Cardiac muscle cell (in vitro differentiated cells and primary cell): ENCODE measurements at places on chromosomes 2 and 18.
A peak's percentile ranks its signal among the peaks of the same experiment; 100 is the strongest.

GRCh38 chr18:77220726-77221125, 28.9 kb upstream of the GALR1 start:
- no peak for DNase-seq

- no peak for DNase-seq
These were observed 47.5 kb downstream of the THUMPD2 start for GRCh38 chr2:39731546-39731945.

DNA sequence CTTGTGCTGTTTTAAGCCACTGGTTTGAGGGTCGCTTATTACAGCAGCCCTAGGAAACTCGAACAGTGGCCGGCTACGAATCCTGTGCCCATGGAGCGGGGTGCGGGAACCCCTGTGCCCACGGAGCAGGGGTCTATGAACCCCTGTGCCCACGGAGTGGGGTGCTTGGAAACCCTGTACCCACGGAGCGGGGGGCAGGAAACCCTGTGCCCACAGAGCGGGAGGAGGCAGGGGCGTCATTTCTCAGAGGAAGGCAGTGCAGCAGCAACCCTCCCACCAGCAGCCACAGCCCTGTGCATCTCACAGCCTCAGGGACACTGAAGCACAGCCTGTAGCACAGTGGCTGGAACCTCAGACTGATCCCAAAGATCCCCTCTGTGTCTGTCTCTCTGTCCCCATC, 34.2 kb upstream of the GPC1 start:
- no peak for DNase-seq

- DNase-seq = no peak
These were observed 22.5 kb downstream of the LPIN1 start for GRCh38 chr2:11768946-11769345.

DNA sequence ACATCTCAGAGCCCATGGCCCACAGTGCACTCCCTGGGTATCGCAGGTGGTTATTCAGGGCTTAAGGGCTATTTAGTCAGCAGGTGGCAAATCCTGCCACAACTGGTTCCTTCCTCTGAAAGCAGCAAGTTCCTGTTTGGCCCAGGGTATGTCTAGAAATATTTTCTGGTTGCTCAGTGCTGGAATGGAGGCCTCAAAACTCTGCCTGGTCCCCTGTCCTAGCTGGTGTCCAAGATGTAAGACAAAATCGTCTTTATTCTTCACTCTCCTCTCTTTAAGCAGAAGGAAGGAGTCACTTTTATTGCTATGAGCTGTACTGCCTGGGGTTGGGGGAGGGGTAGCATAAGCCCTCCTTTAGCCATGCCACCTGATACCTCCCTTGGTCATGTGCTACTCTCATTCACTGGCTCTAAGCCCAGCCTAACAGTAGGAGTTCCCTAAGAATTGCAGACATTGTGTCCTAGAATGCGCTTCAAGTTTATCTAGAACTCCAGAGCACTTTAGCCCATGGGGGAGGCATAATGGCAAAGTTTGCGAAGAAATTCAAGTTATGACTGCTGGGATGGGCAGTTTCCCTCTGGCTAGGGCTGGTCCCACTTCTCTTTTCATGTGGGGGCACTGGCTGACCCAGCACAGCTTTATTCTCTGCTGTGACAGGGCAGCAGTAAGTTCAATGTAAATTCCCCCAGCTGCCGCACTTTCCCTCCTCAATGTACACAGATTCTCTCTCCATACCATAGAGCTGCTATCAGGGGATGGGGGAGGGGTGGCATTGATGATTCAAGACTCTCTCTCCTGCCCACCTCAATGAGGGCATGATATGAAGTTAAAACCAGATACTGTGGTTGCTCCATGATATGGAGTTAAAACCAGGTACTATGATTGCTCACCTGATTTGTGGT, 27.1 kb upstream of the CWC22 start:
- DNase-seq = peak; percentile 28

DNA sequence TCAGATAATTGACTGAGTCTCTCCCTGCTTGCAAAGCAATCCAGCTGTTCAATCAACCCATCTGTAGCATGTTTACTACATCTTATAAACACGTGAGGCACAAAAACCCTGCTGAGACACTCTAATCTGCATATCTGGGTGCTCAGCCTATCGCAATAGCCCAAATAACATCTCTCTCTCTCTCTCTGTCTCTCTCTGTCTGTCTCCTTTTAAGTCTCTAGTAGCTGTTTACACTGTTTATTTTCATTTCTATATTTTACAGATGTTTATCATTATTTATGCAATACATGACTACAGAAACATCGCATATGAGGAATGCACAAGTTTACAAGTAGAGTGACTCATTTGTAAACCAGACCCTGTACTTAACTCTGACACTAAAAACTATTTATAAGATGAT, 422.1 kb upstream of the DSEL start:
- no peak for DNase-seq

DNA sequence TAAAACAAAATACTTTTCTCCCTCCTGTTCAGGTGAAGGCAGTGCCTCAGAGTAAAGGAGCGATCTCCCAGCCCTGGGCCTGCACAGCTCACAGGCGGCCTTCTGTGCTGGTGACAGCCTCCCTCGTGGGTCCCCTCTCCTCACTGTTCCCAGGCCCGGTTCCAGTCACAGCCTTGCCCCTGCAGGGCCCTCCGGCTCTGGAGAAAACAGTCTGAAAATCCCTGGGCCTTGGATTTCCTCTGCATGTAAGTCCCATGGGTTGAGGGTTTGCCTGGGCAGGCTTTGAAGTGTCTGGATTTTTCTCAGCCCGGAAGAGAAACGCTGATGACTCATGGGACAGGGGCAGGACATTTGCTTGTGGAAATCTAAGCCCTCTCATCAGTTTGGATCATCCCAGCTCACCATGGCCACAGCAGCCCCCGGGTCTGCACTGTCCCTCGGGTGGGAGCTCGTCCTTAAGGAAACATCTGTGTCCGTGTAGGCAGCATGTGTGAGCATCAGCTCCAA, 186.1 kb upstream of the RAB12 start:
- peak; percentile 69 for DNase-seq

DNA sequence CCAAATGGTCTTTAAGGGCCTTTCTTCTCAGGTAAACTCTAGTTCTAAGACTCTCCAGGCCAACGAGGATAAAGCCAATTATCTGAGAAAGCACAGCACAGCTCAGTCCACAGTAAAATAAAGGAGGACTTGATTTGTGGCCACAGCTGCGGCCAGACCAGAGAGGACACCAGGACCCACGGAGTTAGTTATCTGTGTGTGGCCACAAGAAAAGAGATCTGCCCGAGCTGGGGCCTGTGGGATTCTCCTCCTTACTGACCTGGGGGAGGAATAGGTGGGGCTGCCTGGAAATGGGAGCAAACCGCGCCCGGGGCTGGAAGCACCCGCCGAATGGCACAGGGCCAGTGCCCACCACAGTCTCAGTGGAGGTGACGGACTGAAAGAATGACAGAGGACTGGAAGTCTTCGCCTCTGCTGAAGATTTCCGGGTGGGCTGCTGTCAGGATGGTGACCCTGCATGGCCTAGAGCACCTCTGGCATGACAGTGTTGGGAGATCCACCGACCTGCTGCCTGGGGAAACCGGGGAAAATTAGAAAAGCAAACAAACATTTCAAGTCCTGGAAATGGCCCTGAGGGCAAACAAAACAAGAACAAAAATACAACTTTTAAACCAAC, 13.3 kb downstream of the PROC start:
- no peak for DNase-seq

DNA sequence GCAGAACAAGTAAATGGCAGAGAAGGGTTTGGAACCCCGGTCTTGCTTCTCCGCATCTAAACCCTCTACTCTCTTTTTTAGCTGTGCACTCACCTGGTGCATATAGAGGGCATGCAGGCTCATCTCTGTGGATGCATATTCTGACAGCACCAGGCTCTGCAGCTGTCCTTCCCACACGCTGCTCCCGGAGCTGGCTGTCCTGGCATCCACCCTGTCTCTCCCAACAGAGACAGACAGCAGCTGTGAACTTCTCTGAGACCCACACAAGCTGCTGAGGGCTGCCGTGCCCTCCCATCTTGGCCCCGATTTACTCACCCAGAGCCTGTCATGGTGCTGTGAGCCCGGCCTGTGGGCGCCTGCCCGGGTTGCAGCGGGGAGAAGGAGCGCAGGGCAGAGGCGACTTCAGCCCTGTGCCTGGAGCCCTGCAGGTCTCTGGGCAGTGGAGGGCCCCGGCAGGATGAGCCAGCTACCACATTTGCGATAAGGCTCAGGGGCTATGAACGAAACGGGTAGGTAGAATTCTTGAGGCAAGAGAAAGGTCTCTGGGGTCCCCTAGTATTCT, 3.3 kb upstream of the ABCB6 start:
- DNase-seq = no peak

- no peak for DNase-seq
These were observed 72.8 kb downstream of the EMILIN2 start for GRCh38 chr18:2919600-2919999.

- no peak for DNase-seq
These were observed 654.5 kb downstream of the RNF144A start for GRCh38 chr2:7571701-7572100.

- no peak for DNase-seq
These were observed 9.8 kb downstream of the GEN1 start for GRCh38 chr2:17763641-17764333.

- DNase-seq = no peak
These were observed 106.7 kb downstream of the FOXI3 start for GRCh38 chr2:88345842-88346241.

GRCh38 chr2:148645539-148646230, 1.1 kb downstream of the EPC2 start:
- peak; percentile 86 for DNase-seq

DNA sequence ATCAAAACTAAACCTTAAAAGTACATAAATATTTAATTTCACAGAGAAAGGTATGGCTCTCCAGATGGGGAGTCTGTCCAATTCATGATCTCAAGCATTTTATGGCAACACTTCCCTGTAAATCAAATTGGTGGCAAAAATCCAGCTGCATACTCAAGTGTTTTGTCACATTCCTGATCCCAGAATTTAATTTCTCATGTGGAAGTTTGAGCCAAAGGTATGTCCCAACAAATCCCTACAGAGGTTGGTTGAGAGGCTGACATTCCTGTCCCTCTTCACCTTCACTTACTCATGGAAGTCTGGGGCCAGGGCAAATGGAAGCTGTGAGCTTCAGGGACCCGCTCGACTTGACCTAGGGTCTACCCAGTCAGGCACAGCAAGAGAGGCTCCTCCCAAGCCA, 17.7 kb downstream of the KLF7 start:
- no peak for DNase-seq

DNA sequence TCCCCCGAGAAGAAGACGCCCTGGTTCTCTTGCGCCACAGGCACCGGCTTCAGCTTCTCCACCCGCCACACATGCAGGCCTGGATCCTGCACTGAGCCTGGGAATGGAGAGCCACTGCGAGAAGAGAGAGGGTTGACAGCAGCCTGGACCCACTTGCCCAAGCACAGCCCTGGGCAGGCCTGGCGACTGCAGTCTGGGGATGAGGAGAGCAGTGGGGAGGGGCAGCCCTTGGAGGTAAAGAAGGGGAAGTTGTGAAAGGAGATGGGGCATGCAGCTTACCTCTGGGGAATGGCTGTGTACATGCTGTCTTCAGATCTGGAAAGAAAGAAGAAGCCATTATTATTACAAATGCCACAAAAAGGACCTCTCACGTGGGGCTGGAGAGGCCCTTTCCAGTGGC, 8.3 kb downstream of the CAPG start:
- DNase-seq = no peak

DNA sequence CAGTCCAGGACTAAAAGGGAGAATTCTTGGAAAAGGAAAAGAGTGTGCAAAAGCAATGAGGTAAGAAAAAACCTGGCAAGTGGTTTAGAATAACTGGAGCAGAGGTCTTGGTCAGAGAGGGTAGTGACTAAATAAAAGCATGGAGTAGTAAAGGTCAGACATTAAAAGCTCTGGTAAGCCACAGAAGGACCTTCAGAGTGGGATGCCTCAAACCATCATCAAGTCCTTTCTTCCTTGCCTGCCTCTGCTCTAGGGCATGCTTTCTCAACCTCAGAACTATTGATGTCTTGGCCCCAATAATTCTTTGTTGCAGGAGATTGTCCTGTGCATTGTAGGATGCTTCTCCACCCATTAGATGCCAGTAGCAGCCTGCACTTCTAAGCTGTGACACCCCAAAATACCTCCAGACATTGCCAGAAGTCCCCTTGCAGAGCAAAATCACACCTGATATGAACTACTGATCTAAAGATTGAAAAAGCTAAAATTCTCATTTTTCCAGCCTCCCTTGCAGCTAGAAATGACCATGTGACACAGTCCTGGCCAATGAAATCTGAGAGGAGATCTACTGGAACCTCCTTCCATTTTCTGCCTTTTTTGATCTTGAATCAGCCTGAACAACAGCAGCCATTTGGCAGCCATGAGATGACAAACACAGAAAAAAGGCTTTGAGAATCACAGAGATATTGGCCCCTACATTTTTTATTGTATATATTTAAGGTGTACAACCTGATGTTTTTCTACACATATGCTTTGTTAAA, 48.1 kb downstream of the EVA1A start:
- no peak for DNase-seq

DNA sequence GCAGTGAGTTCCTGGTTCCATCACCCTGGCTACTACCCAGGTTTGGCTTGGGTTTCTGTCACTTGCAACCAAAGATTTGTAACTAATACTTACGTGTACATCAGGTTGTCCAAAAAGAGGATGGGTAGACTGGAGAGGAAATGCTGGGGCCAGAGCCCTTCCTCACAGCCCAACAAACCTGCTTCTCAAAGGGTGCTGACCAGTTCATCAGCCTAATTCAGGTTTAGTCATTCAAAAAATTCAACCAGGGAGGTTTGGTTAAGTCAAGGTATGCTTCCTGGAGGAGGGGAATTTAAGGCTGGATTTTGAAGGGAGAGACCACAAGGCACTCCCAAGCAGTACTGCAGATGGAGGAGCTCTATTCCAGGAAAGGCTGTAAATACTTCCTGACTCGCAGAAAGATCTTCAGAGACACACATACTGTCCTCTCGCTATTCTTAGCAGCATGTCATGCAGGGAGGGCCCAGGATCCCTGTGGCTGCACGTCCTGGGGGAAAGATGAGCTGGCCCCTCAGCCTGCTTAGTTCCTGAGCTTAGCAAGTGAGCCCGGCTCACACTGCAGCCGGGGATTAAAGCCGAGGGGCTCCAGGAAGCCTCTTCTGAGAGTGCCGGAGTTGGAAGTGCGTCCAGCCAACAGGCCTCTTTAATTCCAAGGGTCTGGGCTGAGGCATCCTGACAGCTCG, 40.0 kb upstream of the BIN1 start:
- no peak for DNase-seq

DNA sequence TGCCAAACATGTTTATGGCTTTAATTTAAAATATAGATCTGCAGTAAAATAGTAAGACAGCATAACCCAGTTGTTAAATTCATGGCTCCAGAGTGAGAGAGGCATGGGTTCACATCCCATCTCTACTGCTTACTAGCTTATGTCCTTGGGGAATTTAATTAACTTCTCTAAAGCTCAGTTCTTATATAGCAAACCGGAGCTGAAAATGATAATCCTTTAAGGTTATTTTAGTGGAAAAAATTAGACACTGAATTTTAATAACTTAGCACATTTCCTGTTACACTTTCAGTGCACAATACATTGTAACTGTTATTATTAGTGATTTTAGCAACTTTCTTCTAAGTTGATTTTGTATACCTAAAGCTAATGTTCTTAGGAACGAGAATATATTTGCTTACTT, 14.8 kb downstream of the SCN9A start:
- DNase-seq = no peak

GRCh38 chr18:67109535-67109934, 407.0 kb downstream of the DSEL start:
- no peak for DNase-seq
